ENCODE measurements at places on chromosomes 1 and 21.

DNA sequence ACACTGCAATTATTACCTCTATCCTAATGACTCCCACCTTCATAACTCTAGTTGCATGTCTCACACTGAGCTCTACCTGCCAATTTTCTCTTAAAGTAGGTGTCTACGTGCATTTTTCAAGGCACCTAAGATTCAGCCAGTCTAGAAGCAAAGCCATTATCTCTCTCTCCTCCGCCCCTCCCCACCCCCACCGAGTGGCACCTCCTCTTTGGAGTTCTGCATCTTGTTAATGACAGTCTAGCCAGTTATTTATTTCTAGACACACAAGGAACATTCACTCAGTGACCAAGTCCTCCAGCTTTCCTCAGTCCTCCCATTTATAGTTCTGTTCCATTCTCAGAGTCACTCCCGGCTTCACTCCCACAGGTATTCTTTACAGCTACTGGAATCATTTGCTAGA is 47.6 kb downstream of the ASTN1 start:
- no peak for DNase-seq

DNA sequence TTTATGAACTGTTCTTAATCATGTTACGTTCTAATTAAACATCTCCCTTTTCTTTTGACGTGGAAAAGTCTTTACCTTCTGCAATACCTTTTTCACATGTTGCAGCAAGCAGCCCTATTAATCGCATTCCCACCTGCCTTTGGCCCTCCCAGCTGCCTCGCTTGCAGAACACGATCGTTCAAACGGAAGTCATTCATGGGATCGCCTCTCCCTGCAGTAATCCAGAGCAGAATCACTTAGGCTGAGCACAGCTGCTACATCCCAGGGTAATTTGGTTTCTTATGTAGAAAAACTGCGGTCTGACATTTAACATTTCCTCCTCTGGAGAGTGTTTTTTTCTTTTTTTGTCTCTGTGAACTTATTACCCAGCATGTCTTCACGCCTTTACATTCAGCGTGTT is 206.3 kb downstream of the KIF26B start:
- no peak for DNase-seq

GRCh38 chr1:235366286-235366685 is 941 bp upstream of the TBCE start:
- DNase-seq = no peak

DNA sequence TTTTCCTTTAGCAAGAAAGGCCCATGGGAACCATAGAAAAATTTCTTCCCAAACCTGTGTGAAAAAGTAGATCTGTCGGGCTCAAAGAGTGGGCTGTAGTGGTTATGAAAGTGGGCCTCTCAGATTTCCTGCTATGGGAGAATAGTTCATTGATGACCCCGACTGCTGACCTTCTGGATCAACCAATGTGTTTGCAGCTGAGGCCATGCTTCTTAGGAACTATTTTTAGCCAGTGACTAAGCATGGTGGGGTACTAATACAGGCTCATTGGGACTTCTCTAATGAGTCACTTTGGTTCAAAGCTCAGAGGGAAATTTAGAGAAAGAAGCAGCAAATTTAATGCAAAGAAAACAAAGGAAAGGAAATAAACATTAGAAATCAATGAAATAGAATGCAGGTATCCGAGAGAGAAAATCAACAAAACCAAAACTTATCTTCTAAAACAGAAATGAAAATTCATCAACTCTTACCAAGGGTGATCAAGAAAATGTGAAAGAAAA is 12.6 kb upstream of the PSMA5 start:
- no peak for DNase-seq

DNA sequence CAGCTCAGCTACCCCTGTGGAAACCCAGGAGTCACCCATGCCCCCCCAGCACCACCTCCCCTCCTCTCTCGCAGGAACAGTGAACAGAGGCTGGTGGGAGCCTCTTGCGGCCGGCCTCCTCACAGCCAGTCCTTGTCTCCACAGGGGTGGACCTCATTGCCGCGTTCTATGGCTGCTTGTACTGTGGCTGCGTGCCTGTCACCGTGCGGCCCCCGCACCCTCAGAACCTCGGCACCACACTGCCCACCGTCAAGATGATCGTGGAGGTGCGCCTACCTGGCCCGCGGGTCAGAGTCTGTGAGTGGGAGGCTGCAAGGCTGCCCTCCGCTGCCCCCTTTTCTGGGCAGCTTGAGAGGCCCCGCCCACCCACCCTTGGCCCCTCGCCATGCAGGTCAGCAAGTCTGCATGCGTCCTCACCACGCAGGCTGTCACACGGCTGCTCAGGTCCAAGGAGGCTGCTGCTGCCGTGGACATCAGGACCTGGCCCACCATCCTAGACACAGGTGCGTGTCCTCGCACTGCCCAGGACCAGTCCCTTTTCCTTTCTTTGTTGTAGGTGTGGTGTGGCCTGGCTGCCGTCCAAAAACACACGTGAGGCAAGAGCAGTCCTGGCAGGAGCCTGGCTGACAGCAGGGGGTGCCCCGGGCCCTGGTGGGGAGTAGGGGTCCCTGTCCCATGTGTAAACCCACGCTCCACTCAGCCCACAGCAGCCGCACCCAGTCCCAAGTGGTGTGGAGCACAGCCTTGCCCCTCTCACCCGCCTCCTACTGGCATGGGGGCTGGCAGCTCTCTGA is 50.3 kb downstream of the S100B start:
- no peak for DNase-seq
